ENCODE measurements at places on chromosomes 11 and 22.

DNA sequence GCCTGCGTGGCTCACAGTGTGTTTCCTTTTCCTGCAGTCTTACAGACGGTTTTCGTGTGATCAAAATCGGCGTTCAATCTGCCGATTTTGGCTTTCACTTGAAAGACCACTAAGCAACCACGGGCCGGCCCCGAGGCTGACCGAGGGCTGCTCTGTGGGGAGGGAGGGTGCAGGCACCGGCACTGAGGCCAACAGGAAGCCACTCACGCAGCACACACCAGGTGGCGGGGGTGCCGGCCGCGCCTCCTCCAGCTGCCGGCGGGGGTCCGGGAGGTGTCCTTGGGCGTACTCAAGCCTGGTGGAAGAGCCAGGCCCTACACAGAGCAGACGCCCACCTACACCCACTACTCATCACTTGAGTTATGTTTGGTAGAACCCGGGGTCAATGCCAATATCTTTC, 14.3 kb downstream of the TOLLIP start:
- no peak for DNase-seq

GRCh38 chr11:71931245-71931602, 2.4 kb downstream of the RNF121 start:
- DNase-seq = no peak

DNA sequence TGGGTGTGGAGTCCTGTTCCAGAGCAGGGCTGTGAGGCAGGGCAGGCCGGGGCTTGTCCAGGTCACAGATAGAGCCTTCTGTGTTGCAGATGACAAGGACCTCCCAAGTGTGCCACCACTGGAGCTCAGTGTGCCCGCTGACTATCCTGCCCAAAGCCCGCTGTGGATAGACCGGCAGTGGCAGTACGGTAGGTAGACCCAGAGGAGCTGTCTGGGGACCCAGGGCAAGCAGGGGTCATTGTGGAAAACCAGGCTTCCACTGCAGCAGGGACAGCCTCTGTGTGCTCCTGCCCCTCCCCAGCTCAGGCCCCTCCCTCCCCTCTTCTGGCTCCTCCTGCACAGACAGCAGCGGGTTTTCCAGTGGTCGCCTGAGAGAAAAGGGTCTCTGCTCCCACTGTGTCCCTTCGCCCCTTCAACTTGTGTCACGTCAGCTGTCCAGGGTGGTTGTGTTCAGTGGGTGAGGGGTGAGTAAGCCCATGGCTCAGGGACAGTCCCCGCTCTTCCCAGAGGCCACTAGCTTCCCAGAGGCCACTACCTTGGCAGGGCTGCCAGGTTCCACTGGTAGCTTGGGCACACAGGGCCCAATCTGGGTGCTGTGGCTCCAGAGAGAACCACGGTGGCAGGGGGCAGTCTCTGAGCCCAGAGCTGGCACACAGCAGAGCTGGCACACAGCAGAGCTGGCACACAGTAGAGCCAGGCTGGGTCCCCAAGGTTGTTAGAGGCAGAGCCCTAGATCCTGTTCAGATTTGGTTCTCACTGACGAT, 78.4 kb downstream of the MED15 start:
- no peak for DNase-seq

GRCh38 chr22:40534379-40535188, 101.9 kb downstream of the MRTFA start:
- DNase-seq = peak; percentile 56

DNA sequence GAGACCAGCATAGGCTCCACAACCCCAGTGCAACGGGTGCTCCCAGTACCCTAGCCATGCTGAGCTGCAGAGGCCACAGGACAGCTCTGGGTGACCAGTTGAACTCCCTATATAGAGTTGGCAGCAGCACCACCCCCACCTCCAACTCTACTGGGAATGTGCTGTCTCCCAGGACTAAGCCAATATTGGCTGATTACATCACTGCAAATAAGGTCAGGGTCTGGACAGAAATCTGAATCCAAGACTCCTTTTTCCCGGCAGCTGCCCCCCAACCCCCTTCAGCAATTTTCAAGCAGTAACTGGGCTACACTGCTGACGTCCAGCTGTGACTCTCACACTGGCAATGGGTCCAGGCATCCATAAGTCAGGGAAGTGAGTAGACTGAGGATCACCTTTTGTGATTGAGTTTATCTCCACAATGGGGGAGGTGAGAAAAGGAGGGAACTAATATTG, at the start of gene HPX:
Gene HPX, minus strand, starts transcription at position 82 of the 453 bp plus-strand sequence. Its CDS starts 24 bp downstream, at position 58.
- DNase-seq = no peak

- no peak for DNase-seq
Measured at GRCh38 chr11:133011604-133012003, 520.7 kb downstream of the OPCML start.

DNA sequence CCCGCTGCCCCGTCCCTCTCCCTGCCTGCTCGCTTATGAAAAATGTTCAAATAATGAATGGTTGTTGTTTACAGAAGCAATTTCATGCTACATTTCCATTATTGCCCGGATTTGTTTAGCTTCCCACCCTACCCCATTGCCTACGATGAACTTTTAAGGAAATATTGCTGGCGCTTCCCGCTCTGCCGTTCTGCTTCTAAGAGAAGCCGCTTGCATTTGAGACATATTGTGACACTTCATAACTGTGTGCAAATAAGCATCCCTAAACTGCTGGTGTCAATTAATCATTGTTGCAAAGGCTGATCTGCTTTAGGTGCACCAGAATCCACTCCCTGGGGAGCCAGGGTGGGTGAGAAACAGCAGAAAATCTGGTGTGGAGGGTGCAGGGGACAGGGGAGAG, 52.3 kb upstream of the LMO1 start:
- no peak for DNase-seq

- DNase-seq = no peak
Measured at GRCh38 chr22:30291058-30291892, 2.0 kb upstream of the CASTOR1 start.

DNA sequence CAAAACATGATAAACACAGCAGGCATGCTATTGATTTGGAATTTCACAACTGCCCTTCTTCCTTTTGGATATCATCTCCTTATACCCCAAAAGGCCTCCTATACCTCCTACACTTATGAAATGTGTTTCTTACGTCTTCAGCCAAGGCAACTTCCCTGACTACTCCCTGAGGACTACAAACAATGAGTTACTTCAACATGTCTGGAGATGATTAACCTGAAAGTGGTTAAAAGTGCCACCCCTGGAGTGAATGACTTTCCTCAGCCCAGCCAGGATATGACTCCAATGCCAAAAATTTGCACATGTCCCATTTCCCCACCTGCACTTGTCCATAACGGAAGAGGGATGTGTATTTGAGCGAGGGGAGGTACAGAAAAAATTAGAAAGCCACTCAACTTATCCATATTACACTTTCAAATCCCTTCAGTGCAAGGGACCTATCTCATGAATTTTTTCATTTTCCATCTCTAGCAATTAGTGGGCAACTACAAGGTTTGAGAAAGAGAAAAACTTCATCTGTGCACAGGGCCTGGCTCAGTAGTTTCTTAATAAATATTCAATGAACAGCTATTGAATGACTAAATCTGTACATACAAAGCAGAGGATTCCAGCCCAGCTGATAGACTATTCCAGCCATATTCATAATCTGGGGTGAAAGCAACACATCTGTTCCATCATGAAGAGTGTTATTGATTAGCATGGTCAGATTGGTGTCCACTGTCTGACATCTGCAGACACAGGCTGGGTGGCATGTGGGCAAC, 36.8 kb downstream of the KIRREL3 start:
- no peak for DNase-seq

- DNase-seq = no peak
Measured at GRCh38 chr11:79033833-79034232, 407.0 kb downstream of the TENM4 start.

DNA sequence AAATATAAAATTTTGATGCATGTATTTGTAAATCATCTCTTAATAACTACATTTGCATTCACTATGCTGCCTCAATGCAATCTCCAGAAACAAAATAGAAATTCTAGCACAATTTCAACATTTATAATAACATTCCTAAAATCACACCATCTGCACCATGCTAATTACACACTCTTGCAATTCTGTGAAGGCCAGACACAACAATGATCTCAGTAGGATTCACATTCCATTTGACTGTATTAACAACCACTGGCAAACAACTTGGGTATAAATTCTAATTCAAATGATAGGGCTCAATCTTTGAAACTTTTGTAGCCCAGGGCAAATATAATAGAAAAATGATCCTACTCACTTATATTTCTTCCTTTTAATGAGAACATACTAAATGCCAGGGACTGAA, 25.9 kb downstream of the RAB6A start:
- DNase-seq = no peak

- DNase-seq = peak; percentile 51
Measured at GRCh38 chr22:20186183-20186870, 35.5 kb upstream of the CCDC188 start.

DNA sequence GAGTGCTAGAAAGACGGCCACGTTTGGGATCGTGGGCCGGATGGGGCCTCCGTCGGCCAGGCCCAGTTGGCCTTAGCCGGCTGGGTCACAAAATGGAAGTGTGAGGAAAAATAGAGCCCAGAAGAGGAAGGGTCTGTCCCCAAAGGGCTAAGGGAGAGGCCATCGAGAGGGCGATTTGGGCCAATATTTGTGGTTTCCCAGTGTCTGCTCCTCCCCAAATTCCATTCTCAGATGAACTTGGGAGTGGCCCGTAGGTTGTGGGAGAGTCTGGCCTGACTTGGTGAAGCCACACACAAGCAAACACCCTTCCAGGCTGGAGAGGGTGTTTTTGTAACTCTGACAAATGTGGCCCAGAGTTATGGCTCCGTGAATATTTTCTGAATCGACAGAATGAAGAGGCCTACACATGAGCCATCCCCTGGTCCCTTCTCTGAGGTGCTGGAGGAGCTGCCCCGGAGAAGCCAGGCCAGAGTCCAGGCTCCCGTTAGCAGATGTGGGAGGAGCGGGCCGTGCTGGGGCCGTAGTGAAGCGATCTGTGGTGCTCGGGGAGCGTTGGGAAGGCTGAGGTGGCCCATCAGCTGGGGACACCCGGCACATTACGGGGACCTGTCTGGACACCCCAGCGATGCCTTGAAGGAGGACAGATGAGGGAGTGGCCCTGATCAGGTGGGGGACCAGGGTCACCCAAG, 73.5 kb upstream of the PPARA start:
- DNase-seq = peak; percentile 54

DNA sequence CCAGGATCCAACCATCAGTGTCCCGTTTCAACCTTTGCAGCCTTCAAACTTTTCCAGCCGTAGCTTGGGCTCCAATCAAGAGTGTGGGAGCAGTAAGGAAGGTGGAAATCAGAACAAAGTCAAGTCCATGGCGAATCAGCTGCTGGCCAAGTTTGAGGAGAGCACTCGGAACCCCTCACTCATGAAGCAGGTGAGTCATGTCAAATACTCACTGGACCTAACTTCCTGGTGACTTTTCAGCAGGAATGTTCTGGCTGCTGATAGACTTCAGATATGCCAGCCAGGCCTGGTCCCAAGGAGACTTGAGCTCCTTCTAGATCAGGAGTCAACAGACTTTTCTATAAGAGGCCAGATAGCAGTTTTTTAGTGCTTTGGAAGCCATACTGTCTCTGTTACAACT, 129.0 kb downstream of the MICAL2 start:
- DNase-seq = no peak

GRCh38 chr11:13697710-13698109, 29.2 kb downstream of the FAR1 start:
- DNase-seq = no peak

GRCh38 chr22:44128958-44129618, 51.6 kb upstream of the PARVG start:
- no peak for DNase-seq

- DNase-seq = no peak
Measured at GRCh38 chr11:128462189-128462588, 125.2 kb downstream of the ETS1 start.

GRCh38 chr22:27463121-27463660, 338.4 kb downstream of the MN1 start:
- DNase-seq = no peak

DNA sequence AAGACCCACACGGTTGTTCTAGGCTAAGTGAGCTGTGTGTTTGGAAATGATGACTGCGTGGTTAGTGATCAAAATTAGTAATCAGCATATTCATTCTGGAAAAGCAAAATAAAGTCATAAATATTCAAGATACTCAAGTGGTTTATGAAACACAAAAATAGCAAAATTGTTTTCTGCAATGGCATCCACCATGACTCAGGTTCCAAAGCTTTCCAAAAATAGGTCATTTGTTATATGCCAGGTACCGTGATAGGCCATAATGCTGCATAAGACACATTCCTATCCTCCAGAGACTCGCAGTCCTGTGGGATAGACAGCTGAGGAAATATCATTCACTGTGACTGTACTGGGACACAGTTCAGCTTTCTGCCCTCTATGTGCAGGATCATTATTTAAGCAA, 2.4 kb upstream of the ATL3 start:
- no peak for DNase-seq

GRCh38 chr11:14124886-14125285, 162.4 kb downstream of the SPON1 start:
- no peak for DNase-seq

DNA sequence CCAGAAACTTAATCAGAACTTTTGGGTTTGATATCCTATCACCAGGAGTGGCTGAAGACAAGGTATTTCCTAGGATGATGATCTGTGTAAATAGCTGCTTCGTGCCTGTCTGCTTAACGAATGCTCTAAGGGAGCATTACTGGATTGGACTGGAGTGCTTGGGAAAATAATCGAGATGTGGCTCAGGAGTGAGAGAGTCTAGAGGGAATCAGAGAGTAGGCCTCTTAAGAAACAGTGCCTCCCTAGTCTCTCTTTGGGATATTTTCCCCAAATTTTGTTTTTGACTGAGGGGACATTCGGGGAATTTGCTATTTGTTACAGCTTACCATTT, 2.5 kb downstream of the MAML2 start:
- no peak for DNase-seq

GRCh38 chr22:22735695-22736611, 91.5 kb downstream of the GGTLC2 start:
- DNase-seq = no peak

- DNase-seq = no peak
Measured at GRCh38 chr11:134120143-134120850, 51.4 kb downstream of the JAM3 start.

DNA sequence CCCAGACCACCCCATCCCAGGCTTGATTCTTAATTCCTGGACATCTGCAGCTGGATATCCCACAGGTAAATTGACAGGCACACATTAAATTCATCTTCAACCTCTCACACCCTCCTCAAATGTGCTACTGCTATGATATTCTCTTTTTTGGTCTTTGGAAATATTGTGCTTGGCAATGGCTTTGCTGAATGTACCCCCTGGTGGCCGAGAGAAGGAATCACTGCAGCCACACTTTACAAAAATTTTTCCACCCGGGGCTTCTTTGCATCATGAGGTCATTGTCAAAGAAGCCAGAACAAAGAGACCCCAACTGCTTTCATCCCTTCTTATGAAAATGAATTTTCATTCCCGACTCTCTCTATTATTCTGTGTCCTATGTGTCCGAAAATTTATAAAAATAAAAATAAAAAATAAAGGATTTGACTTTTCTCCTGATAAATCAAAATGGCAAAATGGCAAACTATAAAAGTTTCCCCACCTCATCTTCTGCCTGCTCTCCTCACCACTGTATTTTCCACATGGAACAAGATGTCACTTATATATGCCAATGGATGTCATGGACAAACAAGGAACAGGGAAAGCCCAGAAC, 15.0 kb upstream of the CYB5R2 start:
- DNase-seq = peak; percentile 41

- peak; percentile 32 for DNase-seq
Measured at GRCh38 chr22:27903805-27904473, 15.1 kb downstream of the PITPNB start.
